ENCODE measurements at places on chromosomes 13 and 19.

DNA sequence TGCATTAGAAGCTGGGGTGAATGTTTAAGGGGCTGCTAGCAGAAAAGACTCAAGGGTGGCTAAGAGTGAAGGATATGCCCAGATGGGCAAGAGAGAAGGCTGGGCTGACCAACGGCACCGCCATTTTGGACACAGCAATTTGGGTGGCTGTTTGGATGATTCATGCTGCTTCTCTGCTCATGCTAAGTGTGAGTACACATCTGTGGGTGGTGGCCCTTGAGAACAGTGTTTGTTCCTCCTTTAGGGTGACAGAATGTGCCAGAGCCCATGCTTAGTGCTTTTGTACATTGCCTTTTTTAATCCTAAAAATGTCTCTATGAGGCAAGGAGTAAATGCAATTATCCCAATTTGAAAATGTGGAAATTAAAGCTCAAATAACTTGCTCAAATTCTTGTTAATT lies 9.8 kb downstream of the CBY2 start:
- no peak for DNase-seq

GRCh38 chr19:46021531-46022041 lies 1.3 kb downstream of the PGLYRP1 start:
- DNase-seq = peak; percentile 66

DNA sequence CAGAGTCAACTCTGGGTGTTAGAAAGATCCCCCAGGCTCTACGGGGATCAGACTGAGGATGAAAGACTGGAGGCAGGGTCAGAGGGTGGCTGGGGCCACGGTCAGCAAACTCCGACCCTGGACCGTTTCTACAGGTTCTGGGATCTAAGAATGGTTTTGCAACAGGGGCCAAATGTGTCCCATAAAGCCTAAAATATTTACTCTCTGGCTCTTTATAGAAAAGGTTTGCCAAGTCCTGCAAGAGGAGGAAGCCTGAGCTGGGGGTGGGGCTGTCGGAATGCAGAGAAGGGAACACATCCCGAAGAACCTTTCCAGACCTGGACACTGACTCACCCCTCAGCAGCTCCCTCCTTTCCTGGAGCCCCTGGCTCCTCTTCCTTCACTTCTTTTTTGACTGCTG lies 20.7 kb downstream of the LIG1 start:
- DNase-seq = no peak

- peak; percentile 79 for DNase-seq
Observed at GRCh38 chr13:60261432-60262351, 98.0 kb upstream of the DIAPH3 start.

DNA sequence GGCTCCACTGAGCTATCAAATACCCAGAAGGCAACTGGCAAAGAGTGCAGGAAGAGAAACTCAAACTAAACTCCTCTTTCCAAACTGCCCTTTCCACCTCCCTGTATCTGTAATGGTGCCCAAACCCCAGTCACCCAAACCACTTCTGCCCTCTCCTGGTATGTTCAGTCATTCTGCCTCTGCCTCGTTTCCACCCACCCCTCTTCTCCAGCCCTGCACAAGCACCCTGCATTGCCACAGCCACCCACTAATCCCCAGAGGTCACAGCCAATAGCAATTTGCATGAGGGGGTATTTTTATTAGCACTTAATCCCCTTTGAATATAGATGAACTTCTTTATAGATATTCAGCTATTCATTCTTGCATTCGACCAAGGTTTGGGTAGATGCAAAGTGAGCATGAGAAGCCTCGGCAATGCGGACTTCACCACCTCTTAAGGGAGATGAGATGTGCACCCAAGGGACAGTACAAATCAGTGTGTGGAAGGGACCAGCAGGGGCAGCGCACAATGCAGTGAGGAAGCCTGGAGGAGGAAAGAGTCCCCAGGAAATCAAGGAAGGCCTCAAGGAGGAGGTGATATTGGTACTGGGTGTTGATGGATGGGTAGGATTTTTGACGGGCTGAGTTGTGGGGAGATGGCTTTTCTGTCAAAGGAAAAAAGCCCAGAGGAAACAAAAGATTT lies 12.4 kb downstream of the TMEM272 start:
- no peak for DNase-seq

Measured in NCI-H2029 (cell line).